Smooth muscle cell of trachea (primary cell): ENCODE measurements at places on chromosomes 4 and X. TPM values are rescaled to one million over a fixed set of nuclear protein-coding genes. Genes with fewer than 3 reads are reported as not detected.

Gene RNF175
- total RNA-seq = under 0.01 and 0.50 TPM in 2 replicates

Gene ZFP42
- total RNA-seq = 0.15 and 0.33 TPM in 2 replicates

Gene ZAR1
- not detected in 2 replicates for total RNA-seq

Gene MAGEC1
- total RNA-seq = not detected in 2 replicates

Gene ARR3
- not detected in 2 replicates for total RNA-seq

Gene TSPAN6
- 28.4 and 34.1 TPM in 2 replicates for total RNA-seq

Gene OSTC
- total RNA-seq = 178 and 189 TPM in 2 replicates

Gene FRG2
- total RNA-seq = not detected in 2 replicates

Gene DMRTC1B
- not detected in 2 replicates for total RNA-seq

Gene SNX12
- total RNA-seq = 77.4 and 88.8 TPM in 2 replicates

Gene ARMCX4
- total RNA-seq = 5.1 and 6.5 TPM in 2 replicates

Gene VEGFC
- total RNA-seq = 29.8 and 37.2 TPM in 2 replicates

Gene IL1RAPL1
- 1.2 and 1.9 TPM in 2 replicates for total RNA-seq

Gene ARL9
- total RNA-seq = 0.15 and 0.17 TPM in 2 replicates

Gene GAGE1
- total RNA-seq = not detected in 2 replicates

Gene MAGEB1
- total RNA-seq = not detected in 2 replicates

Gene GALNT7
- total RNA-seq = 18.0 and 34.8 TPM in 2 replicates

Gene AMOT
- total RNA-seq = 21.0 and 21.1 TPM in 2 replicates

Gene CSN3
- not detected in 2 replicates for total RNA-seq

Gene COL4A5
- total RNA-seq = 35.1 and 42.5 TPM in 2 replicates

Gene FUNDC1
- total RNA-seq = 11.4 and 14.0 TPM in 2 replicates

Gene TLL1
- 0.15 and 0.17 TPM in 2 replicates for total RNA-seq

Gene PAK3
- total RNA-seq = 0.83 and 1.2 TPM in 2 replicates
